ENCODE measurements at places on chromosomes 11 and 22.

DNA sequence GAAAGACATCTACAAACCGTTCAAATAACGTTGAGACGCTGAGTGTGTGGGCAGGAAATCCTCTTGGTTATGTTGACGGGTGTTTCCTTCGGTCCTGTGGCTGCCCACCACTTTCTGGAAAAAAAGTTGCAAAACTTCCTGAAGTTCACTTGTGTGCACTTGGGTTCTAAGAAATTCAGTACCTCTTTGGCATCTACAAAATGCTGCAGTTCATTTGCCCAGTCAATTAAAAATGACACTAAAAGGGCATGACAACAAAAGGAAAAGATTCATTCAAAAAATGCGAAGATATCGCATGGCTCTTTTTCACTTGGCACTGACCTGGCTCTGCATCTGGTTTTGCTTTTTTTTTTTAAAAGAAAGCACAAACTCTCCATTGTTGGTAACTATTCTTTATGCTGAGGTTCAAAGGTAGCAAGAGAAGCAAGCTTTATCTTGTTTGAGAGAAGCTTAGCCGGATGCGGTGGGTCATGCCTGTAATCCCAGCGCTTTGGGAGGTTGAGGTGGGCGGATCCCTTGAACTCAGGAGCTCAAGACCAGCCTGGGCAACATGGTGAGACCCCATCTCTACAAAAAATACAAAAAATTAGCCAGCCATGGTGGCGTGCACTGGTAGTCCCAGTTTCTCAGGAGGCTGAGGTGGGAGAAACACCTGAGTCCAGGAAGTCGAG is 10.6 kb upstream of the XBP1 start:
- DNase-seq, result no peak

DNA sequence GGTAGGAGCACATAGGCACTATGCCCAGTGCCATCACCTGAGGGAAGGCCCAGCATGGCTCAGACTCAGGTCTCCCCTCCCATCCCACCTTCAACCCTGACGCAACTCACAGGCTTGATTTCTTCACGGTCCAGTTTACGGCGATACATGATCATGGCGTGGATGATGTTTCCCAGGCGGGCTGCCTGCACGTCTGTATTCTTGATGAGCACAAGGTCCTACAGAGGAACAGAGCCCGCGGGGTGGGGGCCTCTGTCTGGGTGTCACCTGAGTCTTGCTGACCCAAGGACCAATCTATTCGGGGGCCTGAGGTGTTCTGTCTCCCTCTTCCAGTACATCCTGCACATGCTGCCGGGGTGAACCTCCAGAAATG is 3.9 kb downstream of the CPT1B start:
- DNase-seq, result no peak

DNA sequence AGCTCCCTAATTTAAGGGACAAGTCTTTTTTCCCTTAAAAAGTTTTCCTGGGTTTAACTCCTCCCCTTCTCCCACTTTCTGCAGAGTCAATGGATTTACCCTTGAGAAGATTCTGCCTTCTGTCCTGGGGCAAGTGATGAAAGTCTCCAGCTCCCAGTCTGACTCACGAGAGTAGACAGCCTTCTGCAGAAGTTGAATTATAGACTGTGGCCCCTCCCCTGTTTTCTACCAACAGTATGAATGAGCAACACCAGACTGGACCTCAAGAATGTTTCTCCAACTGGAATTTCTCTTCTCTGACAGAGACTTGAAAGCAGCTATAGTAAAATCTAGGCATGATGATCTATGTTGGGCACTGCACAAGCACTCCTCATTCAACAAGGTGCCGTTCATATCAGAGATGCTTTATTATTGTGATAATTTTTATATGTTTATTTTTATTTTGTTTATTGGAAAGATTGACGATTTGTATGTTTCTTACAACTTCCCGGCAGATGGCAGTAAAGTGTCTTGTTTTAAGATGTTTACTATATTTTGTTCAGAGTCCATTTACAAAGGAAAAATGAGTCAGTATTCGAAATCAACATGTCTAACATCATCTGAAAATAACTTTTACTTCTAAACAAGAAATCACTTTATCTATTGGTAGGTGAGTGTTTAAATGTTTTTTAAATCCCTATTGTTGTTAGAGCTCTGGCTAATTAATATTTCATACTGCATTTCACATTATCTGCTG is 56.6 kb downstream of the LMO2 start:
- no peak for DNase-seq

GRCh38 chr11:75795276-75796090 is 19.5 kb upstream of the UVRAG start:
- DNase-seq, result no peak

- no peak for DNase-seq
Measured at GRCh38 chr11:114218508-114218907, 77.7 kb upstream of the NNMT start.

Data from GM10248 (cell line).